ENCODE measurements at places on chromosomes 2 and 18.

DNA sequence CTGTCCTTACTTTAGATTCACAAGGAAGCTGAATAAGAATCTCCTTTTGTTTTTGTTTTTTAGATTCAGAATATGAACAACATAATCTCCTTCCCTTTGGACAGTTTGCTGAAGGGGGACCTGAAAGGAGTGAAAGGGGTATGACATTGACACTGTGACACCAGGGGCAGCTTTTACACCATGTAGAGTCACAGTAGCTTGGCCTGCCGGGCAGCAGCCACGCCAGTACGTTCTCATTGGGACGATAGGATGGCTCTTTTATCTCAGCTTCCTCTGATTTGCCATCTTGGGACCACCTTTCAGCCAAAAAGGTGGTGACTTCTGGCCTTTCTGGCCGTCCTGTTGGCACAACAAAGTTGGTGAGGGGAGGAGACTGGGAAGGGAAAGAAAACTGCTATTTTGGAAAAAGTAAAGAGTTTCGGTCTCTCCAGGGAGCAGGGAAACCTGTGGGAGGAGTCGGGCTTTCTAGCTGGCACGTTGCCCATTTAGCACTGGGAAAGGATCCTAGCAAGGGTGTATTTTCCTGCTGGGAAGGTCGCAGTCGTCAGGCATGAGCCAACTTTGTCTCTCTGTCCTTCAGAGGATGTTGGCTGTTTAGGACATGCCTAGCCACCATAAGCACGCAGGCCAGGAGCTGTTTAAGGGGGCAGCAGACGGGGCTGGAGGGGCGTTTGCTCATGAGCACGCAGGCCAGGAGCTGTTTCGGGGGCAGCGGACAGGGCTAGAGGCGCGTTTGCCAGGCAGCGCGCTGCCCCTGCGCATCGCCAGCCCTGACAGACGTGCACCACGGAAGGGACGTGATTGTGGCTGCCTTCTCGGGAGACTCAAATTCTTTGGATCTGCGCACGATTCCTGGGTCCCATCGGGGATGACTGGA lies 104.6 kb downstream of the ITGB1BP1 start:
- DNase-seq = no peak

- no peak for DNase-seq
Observed at GRCh38 chr18:27609221-27609620, 424.1 kb upstream of the CHST9 start.

DNA sequence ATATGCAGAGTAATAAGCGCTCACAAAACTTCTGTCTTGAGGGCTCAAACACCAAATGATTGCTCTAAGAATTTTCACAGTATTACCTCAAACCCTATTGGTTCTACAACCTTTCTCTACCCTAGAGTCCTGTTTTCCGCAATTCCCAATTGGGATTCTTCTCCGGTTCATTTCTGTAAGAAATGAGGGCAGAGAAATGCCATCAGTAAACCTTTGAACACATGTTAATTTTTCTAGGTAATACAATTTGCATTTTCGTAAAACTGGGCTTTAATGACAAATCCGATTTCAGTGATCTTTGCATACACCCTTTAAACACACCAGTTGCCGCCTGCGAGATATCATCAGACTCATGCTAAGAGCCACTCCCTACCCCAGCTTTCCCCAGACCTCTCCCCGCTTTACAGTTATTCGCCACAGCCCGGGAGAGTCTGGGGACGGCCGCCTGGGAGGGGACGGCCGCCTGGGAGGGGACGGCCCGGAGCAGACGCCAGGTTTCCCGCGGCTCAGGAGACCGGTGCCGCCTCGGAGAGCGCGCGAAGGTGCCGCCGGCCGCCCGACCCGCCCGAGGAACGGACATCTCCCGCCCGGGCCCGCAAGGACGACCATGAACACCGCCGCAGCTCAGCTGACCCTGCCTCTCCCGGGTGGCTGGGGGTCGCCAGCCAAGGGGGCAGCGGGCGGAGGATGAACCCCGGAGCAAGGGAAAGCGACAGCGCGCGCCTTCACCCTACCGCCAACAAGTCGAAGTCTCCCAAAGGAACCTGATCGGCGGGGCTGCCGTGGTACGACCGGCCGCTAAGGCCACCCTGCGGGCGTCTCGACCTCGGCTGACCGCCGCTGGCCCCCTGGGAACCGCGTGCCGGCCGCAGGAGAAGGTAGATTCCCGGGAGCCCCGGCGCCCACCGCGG lies 463 bp downstream of the SMC6 start:
- no peak for DNase-seq

- DNase-seq = no peak
Observed at GRCh38 chr2:38666556-38666910, 619 bp downstream of the GALM start.

- no peak for DNase-seq
Observed at GRCh38 chr2:232628466-232629128, 4.8 kb upstream of the EFHD1 start.

DNA sequence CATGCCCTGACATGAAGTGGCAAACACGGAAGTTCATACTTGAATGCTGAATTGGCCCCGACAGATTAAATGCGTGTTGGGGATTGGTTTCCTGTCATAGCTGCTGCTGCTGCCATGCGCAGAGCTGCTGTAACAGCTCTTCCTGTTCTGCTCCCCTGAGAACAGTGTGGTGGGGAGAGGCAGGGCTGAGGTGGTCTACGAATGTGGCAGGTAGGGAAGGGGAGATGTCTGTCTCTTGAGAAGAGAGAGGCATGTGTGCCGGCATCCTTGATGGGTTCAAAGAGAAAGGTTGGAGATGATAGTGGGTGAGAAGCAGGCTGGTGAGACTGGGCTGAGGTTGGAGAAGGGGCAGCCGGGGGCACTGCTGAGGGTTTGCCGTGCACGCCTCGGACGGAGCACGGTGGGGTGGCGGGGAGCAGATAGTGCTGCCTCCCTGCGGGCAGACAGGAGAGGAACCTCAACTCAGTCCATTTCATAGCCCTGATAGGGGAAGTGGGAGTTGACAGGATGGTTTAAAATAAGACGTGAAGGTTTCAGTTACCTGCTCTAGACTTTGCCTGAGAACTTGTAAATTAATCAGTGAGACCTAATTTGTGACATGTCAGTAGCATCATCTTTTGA lies 46.1 kb downstream of the TMEM185B start:
- no peak for DNase-seq

- no peak for DNase-seq
Observed at GRCh38 chr18:40866013-40866645, 1088.9 kb upstream of the PIK3C3 start.

DNA sequence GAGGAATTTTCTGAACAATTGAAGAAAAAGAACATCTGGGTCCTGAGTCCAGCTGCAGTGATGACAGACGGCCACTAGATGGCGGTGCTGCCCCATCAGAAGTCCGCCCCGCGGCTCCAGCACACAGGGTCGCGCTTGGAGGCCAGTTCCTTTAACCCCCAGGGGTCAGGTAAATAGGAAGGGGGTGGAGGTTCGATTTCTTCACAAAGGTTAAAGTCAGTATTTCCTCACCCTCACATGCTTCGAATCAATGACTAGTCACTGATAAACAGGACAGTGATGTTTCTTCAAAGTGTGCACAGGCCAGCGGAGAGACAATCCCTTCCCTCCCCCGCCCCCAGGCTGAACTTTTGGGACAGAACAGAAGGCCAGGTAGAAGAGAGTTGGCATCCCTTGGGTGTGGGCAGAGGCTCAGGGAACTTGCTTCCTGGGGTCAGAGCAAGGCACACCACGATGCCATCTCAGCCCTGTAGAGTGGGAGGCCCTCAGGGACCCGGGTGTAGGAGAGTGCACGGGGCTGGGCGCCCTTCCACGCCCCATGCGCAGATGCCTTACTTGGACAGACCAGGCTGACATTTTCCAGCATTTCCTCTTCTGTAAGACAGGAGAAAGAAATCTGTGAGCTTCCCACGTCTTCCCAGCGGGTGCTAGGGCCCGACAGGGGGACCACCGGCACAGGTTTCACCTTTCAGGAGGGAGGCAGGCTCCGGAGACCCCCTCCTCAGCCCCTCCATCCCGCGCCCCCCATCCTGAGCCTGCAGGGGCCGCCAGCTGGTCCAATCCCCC lies 722 bp downstream of the APOB start:
- no peak for DNase-seq

DNA sequence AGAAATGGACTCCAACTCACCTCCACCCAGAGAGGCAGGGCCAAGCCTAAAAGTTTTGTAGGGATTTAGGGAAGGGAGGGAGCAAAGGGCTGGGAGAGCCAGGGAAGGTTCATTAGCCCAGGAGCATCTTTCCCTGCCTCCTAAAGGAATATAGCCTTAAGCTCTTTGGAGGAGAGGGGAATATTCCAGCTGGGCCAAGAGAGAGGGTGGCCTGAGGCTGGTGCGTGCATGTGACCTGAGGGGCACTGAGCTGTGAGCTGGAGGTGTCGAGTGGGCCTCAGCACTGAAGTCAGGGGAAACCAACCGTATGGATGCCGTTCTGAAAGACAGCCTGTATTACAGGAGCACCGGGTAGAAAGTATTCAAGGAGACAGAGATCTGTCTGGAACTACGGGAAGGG lies 112.6 kb downstream of the KLHL29 start:
- no peak for DNase-seq
